ENCODE measurements at places on chromosomes 2 and 18.

- no peak for DNase-seq
Observed at GRCh38 chr2:146853741-146854444, 990.9 kb upstream of the ACVR2A start.

- no peak for DNase-seq
Observed at GRCh38 chr18:448116-448790, 52.2 kb downstream of the COLEC12 start.

- DNase-seq = no peak
Observed at GRCh38 chr2:185952100-185952499, 213.5 kb downstream of the FSIP2 start.

GRCh38 chr2:1137264-1137663, 186.6 kb downstream of the SNTG2 start:
- DNase-seq = no peak

DNA sequence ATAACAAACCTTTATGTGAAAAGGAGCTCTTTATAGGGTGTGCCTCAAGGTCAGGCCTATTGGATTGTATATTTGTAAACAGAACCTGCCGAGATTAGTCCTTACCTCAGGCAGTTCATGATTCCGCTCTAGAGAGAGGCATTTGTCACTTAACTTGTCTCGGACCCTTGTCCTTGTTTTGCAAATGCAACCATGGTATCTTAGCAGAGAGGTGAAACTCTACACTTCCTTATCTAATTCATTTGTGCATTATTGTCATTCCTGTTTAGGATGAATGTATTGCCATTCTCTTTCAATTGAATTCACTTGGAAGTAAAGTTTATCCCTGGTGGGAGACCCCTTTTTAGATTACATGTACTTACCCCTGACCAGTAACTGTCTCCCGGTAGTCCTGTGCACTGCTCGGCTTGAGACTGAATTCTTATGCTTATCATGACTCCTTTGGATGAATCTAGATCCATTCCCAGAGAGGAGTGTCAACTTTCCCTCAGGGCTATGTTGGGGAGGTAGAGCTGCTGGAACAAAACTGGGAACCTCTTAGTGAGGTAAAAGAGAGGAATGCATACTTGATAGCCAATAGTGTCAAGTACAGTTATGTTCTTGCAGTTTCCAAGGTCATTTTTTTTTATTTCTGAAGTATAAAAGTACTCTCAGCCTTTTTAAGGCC, 46.6 kb downstream of the SGPP2 start:
- no peak for DNase-seq

- no peak for DNase-seq
Observed at GRCh38 chr2:217912098-217913024, 90.4 kb downstream of the TNS1 start.

DNA sequence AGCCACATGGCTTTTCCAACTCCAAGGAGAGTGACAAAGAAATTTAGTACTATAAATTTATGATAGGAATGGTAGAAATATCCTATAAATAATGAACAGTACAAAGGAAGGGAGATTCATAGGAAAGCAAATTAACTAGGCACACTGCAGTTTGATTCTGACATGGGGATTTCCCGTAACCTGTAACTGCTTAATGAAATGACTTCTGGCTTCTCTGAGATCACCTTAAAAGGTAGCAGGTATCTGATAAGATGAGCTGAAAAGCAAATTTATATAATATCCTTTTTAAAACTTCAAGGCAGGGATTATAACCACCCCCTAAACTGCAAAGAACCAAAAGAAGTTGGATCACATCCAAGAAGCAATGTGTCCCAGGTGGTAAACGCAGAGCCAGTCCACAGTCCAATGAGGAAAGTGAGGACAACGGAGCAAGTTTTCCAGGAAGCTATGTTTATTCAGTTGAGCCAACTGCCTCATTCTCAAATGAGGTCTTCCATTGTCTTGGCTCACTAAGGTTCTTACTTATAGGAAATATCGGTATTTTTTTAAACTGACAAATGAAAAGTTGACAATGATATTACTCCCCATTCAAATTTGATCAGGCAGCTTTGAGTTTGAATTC, 43.0 kb downstream of the WIPF1 start:
- no peak for DNase-seq

- DNase-seq = no peak
Observed at GRCh38 chr2:160362541-160362940, 131.1 kb downstream of the RBMS1 start.

DNA sequence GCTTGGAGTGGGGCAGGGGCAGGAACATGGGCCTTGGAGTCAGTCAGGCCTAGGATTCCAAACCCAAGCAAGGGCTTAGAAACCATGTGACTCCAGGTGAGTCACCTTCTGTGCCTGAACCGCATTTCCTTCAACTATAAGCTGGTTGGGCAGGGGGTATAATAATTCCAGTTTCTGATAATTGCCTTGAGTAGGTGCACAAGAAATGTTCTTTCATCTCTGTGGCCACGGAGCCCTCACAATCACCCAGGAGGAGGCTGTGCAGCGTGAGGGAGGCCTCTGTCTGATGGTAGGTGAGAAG, 112.1 kb upstream of the HAAO start:
- no peak for DNase-seq

GRCh38 chr2:203438528-203438927, 96.6 kb downstream of the RAPH1 start:
- no peak for DNase-seq

GRCh38 chr2:4101936-4102335, 398.6 kb downstream of the DCDC2C start:
- DNase-seq = no peak

DNA sequence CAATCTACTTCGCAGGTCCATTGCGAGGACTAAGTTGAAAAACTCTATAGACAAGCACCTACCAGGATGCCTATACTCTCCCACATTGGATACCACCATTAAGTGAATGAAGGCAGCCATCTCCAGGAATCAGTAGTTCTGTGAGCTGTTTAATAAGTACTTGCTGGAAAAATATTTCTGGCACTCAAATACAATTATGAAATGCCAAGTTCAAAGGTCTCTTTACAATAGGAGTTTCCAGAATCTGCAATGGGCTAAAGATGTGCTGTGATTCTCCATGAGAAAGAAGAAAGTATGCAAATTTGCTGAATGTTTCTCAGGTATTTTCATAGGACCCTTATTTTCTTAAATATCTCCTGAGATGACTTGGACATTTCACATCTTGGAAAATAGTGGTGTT, 103.0 kb downstream of the AP1S3 start:
- no peak for DNase-seq

DNA sequence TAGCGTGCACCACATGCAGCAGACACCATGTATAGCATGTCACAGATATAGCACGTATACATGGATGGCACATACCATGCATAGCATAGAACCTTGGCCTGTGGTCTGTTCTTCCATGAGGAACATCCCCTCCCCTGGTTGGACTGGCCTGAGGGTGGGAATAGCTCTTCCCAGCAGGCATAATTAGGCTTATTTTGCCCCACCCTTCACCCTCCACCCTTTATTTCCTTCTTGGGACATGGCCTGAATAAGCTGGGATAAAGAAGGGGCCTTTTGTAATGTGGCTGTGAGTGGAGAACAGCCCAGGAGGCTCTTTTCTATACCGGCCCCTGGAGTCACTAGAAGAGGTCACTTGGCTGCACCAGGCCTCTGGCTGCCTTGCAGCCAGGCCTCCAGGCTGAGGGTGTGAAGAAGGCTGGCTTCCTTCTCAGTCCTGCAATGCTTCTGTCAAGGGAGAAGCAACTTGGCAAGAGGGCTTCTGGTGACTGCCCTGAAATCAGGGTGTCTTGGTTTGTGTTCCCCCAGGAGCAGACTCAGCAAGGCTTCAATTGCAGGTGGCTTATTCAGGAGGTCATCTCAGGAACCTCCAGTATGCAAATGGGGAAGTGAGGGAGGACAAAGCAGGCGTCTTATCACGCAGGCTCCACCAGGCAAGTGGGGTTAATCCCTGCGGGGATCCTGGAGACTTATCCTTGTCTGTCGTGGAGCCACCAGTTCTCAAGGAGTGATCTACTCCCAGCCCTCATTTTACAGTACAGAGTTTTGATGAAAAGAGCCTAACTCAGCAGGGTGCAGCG, 68.2 kb downstream of the HS6ST1 start:
- DNase-seq = no peak

- DNase-seq = no peak
Observed at GRCh38 chr18:32695534-32695933, 77.3 kb downstream of the KLHL14 start.

DNA sequence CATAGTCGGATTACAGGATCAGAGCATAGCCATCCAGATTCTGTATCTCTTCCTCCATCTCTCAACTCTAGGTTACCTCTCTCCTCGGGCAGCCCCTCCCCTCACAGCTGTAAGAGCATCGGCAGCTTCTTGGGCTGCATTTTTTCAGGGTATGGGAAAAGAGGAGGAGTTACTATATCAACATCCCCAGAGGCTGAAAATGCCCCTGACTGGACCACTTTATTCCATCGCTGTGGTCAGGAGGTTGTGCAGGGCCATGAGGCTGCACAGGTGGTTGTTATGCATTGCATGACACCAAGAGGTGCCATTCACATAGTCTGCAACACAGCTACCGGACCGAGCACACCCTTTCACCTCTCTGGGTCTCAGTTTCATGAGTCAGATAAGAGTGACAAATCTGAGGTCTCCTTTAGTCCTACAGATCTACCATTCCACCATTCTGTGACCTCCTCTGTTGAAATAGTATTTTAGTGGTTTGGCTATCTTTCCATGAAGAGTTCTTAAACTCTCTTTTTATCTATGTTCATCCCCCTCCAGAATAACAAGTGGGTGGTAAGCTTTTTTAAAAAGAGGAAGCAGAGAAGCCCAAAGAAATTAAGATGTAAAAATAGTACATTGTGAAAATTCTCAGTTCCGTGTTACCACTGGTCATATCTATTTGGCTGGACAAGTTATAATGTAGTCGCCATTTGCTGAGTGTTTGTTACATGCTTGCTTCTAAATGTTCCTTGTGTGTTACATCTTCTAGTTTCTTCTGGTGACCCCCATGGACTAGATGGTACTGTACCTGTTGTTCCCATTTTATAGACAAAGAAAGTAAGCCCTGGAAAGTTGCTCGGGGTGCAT, 56.6 kb upstream of the SLC1A4 start:
- DNase-seq = no peak

DNA sequence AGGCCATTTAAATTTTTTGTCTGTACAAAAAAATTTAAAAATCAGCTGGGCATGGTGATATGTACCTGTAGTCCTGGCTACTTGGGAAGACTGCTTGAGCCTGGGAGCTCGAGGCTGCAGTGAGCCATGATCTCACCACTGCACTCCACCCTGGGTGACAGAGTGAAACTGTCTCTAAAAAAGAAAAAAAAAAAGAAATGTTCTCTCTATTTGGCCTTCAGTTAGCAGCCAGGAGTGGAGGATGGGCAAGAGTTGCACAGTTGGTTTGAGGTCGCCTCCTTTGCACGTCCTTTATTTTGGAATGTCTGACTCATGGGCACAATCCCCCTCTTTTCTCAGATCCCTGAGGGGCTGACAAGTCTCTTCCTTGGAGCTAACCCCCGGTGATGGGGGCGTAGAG, 26.3 kb downstream of the ITM2C start:
- DNase-seq = no peak

- DNase-seq = no peak
Observed at GRCh38 chr2:85794038-85794441, 40.2 kb downstream of the ATOH8 start.

GRCh38 chr2:29375843-29376242, 260.6 kb downstream of the CLIP4 start:
- DNase-seq = no peak

DNA sequence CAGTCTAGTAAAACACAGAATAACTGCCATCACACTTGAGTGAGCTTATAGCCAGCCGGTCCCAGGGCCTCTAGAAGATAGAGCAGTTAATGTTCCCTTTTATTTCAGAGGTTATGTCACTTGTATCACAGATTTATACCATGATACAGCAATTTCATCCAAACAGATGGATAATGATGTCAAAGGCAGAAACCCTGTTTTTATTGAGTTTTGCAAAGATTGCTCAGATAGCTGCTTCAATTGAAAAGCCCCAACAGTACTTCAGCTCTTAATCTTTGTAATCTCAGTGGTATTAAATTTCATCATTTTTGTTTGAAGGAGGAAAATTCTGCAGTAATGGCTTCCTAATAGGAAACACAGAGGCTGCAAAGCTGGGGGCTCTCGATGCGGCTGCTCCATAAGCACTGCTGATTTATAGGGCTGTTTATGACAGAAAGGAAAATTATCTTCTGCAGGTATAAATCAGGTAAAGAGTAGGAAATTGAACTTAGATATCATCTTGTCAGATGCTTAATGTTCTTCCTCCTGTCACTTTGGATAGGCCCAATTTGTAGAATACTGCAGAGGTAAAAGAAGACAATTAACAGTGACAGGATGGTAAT, 112.3 kb downstream of the LNPK start:
- DNase-seq = no peak

All from stimulated activated CD8-positive, alpha-beta memory T cell treated with anti-CD3 and anti-CD28 coated beads, Interleukin-4, amount 100 ng/mL, for 1 hour (primary cell).